Peyer's patch (tissue), 4 donors: ENCODE measurements at places on chromosomes 4 and X.

DNA sequence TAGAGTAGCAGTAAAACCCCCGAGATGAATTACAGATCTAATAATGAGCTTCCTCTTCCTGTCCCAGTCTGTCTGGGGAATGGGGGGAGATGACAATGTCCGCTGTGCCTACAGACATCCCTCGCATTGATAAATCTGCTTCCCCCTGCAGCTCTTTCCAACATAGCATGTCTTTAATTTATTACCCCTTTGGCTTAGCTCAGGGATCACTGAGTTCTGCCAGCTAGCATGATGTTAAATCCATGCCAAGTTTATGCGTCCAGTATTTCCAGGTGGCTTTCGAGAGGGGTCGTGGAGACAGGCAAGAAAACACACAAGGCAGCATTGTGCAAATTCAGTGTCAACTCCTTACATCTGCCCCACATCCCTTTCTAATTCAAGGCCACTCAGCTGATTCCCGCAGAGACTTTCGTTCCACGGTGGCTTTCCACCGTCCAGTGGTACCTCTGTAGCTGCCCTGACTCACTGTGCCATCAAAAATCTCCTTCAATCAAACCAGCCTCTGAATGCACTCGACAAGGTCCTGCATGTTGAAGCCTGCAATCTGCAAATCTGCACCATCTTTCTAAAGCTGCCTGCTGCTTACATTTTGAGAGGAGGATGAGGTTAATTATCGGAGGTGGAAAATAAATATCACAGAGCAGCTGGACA lies 75.1 kb downstream of the MXRA5 start:
- no peak for DNase-seq

GRCh38 chrX:9816084-9816700 lies 30.0 kb downstream of the SHROOM2 start:
- no peak for DNase-seq

GRCh38 chr4:5137927-5138326 lies 86.6 kb downstream of the STK32B start:
- no peak for DNase-seq

- DNase-seq, result no peak
Observed at GRCh38 chrX:4741024-4741423, 1027.6 kb upstream of the PRKX start.

DNA sequence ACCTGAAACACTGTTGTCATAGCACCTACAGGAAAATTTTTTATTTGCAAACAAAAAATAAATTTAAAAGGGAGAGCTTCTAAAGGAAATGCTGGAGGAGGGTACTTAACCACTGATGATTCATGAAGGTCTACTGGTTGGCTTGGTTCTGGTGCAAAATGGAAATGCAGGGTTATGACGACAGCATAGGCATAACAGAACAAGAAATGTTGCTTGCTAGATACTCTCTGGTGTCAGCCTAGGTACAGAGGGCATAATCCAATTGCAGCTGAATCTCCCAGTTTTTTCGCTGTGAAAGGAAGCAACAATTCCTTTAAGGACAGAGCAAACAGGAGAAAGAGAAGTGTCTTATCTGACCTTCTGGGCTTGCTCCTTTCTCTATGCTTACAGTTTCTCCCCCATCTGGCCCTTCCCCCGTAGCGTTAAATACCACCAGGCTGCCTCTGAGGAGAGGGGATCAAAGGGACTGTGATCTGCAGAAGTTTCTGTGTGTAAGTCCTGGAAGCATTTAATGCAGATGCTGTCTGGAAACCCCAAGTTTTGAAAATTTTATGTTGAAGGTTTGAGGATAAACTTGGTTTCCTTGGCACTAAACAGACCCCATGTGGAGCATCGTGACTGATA lies 23.7 kb upstream of the CASK start:
- no peak for DNase-seq

- DNase-seq, result no peak
Observed at GRCh38 chr4:167826281-167826680, 266.1 kb upstream of the ANXA10 start.

- DNase-seq, result no peak
Observed at GRCh38 chrX:3271834-3272186, 74.6 kb downstream of the MXRA5 start.

DNA sequence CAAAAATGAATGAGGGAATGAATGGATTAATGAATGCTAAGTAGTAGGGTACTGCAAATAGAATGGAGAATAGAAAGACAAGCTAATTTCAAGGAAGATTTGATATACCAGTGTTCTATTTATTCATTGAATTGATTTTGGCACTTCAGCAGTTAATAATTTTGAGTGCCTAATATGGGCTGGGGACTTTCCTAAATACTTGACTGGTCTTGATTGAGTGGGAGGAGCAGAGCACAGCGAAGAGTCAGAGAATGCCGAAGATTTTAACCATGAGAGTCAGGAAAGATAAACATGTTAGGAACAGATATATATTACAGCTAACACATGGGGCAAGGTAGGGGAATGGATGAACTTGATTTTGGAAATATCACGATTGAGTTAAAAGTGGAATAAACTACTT lies 10.6 kb downstream of the IL15 start:
- no peak for DNase-seq
